ENCODE measurements at places on chromosomes 2 and 18.
A peak's percentile ranks its signal among the peaks of the same experiment; 100 is the strongest.

DNA sequence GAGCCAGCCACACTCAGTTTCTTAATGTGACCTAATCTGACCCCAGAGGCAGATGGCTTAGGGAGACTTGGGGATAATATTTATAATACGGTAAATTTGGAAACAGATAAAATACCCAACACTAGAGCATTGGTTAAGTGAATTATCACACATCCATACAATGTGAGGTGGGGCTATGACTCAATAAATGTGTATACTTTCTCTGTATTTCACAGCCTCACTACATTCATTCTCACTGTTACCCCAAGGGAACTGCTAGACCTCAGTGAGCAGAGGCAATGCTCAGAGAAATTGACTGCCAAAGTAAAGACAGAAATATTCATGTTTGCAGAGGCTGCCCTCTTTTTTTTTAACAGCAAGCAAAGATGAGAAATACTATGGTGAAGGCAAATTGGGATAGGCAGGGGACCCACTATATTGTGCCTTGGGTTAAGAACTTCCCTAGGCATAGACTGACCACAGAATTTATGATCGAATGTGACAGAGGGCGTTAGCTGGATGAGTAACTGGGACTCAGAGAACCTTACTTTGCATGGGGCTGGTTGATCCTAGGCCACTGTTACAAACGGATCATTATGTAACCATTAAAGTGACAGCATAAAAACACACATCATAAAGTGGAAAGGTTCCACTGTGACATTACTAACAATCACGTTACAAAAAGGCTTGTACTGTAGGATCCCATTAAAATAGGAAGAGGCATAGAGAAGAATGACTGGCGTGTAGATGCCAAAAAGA, 246.0 kb upstream of the LYPD1 start:
- no peak for DNase-seq

DNA sequence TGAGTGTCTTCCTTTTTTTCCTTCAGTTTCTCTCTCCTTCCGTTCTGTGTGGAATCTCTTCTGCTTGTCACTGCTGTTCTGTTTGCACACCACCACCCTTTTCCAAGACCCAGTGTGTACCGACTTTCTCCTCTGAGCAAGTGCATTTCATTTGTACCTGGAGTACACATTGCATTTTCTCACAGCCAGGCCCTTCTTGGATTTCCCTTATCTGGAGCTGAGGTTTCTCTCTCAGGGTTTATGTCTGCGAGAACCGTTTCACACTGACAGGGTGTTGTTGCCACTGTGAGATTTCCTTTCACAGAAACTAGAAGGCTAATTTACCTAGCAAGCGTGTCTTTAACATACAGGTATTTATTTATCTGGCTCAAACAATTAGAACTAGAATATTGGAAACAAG, 26.2 kb downstream of the NCOA1 start:
- no peak for DNase-seq

GRCh38 chr18:36006997-36007396, 34.5 kb downstream of the RMP24 start:
- DNase-seq: no peak

GRCh38 chr2:20300656-20301055, 50.0 kb downstream of the PUM2 start:
- no peak for DNase-seq

DNA sequence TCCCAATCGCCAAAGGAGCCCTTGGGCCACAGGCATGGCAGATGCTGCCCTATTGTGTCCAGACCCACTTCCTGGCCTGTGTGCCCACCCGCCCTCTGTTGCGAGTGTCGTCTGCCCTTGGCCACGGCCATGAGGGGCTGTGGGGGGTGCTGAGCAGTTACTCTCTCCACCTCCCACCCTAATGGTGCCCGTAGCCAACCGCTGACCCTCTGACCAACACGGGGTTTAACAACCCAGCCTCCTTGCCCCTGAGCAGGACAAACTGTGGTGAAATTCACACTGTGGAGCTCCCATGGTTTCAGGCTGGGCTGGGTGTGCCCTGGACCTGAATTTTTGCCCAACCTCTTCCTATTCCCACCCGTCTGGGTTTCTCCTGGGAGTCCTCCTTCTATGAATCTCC, 145.7 kb upstream of the HDAC4 start:
- DNase-seq: no peak

GRCh38 chr2:223870840-223871611, 33.6 kb upstream of the AP1S3 start:
- DNase-seq: no peak

GRCh38 chr2:77834360-77835002, 312.3 kb upstream of the LRRTM4 start:
- DNase-seq: no peak

GRCh38 chr18:44741085-44741484, 60.4 kb downstream of the SETBP1 start:
- DNase-seq: no peak

- DNase-seq: no peak
Observed at GRCh38 chr2:64637931-64638330, 15.8 kb downstream of the SERTAD2 start.

GRCh38 chr2:172431463-172431862, 4.1 kb downstream of the ITGA6 start:
- no peak for DNase-seq

DNA sequence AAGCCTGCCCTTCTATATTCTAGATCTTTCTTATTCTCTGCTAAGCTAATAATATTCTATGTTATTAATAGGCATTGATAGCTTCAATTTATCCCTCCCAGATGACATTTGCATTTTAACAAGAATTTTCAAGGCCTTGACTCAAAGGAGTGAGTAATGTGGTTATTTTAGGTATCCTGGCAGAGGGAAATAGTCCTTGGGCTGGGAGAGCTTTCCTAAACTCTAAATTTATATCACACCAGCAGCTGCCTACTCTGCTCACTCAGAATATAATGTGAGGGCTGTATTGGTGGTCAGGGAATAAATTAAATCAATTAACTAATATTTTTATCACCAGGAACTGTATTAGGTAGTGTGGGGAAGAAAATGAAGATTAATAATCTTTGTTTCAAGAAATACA, 74.8 kb upstream of the ADAM23 start:
- no peak for DNase-seq

- DNase-seq: no peak
Observed at GRCh38 chr2:268323-268722, 3.6 kb downstream of the ACP1 start.

- DNase-seq: peak; percentile 68
Observed at GRCh38 chr2:36538335-36538734, 59.6 kb downstream of the FEZ2 start.

GRCh38 chr2:25375989-25376545, 34.3 kb upstream of the DNMT3A start:
- DNase-seq: no peak

- DNase-seq: no peak
Observed at GRCh38 chr2:138652378-138652777, 127.8 kb downstream of the NXPH2 start.

DNA sequence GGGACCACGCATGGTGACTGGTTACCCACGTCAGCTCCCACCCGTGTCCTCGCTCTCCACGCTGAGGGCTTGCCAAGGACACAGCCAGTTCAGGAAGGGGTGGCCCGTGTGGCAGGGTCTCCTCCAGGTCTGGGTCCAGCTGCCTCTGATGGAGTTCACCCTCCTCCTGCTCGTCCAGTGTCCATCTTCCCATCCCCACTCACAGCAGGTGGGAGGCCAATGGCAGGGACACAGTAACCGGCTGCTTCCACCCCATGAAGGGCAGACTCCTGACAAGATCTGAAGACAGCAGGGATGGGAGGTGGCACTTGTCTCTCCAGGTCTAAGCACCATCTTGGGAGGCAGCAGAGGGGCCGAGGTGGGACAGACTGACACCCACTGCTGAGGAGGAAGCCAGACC, 106.4 kb downstream of the NDUFA10 start:
- no peak for DNase-seq

- DNase-seq: no peak
Observed at GRCh38 chr2:94999431-94999883, 26.1 kb upstream of the MAL start.

- no peak for DNase-seq
Observed at GRCh38 chr18:60389314-60389713, 16.7 kb upstream of the MC4R start.

- no peak for DNase-seq
Observed at GRCh38 chr18:76099931-76100457, 395.0 kb downstream of the ZNF516 start.

DNA sequence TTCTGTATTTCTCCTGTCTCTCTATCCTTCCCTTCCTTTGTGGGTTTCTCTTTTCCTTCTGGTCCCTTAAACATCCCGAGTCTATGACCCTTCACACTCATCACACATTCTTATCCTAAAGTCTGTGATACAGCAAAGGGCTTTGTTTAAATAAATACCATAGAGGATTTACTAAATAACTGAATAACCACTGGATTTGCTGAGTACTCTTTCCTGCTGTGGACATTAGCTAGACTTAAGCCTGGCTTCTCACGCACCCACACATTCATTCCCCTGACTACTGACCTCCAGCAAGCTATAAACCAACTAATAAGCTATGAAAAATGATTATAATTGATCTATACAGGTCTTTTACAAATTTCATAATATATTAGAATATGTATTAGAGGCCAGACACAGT, 76.6 kb downstream of the COL4A3 start:
- DNase-seq: no peak

- no peak for DNase-seq
Observed at GRCh38 chr2:144631636-144632035, 111.7 kb upstream of the ZEB2 start.

DNA sequence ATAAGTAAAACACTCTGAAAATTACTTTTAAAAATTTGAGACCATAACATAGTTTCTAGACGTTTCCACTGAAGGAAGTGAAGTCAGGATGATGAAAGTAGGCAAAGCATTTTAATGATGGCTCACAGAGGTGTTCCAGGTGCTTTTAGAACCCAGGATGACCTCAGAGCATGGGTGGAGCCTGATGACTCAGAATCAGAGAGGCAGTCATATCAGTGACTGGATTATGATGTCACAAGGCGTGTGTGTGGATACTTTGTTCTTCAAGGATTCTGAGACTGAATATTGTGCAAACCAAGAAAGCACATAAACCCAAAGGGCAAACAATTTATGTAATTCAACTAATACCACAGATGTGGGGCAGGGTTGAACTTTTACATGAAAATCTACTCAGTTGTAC, 208.0 kb upstream of the FBXO11 start:
- DNase-seq: no peak

DNA sequence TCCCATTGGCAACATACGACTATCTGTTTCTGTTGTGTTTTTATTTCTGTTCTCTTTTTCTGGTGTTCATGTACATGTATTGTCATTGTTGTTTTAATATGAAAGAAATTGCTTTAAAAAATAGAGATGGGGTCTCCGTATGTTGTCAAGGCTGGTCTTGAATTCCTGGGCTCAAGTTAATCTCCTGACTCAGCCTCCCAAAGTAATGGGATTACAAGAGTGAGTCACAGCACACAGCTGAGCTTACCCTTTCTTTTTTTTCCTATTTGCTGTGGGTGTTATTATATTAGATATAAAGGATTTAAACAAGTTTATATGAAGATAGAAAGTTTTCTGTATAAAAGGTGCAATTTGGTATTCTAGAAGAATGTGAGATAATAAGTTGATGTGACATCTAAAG, 554.6 kb downstream of the DSC3 start:
- no peak for DNase-seq
